ENCODE measurements at places on chromosomes 12 and 14. TPM values are rescaled to one million over a fixed set of nuclear protein-coding genes. Genes with fewer than 3 reads are reported as not detected.

PLXNC1 gene
- total RNA-seq: 49.8 TPM

- no peak for DNase-seq
These were observed 81.2 kb downstream of the TMEM260 start for GRCh38 chr14:56660677-56661389.

TEX22 gene
- 1.1 TPM for total RNA-seq

KCNH3 gene
- 2.2 TPM for total RNA-seq

- no peak for DNase-seq
These were observed 90.3 kb downstream of the RFX4 start for GRCh38 chr12:106673141-106673540.

- no peak for DNase-seq
These were observed 85.5 kb upstream of the PTHLH start for GRCh38 chr12:28057856-28058615.

TSPAN19 gene
- not detected for total RNA-seq
